ENCODE measurements at places on chromosomes 5 and 9.

DNA sequence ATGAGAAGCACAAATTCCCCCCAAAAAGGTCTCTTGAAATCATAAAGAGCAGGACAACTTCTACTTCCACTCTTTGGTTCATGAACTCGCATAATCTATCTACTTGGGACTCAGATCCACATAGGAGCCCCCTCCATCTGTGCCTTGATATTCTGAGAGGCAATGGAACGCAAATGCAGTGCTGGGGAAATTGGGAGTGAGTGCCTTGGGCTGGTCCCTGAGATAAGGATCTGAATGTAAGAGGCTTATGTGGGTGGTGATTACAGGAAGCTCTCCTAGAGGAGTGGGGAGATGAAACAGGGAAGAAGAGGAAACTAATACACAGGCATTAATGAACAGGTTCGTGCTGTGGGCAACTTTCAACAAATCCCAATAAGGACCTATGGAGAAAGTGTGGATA, 285.6 kb downstream of the RASEF start:
- no peak for DNase-seq

- DNase-seq, result no peak
Observed at GRCh38 chr5:81308836-81309235, 7.4 kb downstream of the ZCCHC9 start.

DNA sequence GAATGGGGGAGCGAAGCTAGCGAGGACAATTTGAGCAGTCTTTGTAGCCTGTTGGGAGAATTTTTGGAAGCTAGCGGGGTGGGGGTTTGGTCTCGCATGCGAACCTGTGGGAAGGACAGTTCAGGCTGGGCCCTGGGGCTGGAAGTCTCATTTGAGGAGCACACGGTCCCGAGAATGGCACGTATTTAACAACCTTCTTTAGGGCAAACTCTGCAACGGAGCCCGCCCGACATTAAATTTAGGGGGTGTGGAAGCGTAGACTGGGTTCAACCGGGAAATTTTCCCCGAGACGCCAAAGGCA, 35.2 kb upstream of the NFIB start:
- DNase-seq, result no peak

- DNase-seq, result no peak
Observed at GRCh38 chr5:101806410-101806809, 489.7 kb downstream of the SLCO4C1 start.

DNA sequence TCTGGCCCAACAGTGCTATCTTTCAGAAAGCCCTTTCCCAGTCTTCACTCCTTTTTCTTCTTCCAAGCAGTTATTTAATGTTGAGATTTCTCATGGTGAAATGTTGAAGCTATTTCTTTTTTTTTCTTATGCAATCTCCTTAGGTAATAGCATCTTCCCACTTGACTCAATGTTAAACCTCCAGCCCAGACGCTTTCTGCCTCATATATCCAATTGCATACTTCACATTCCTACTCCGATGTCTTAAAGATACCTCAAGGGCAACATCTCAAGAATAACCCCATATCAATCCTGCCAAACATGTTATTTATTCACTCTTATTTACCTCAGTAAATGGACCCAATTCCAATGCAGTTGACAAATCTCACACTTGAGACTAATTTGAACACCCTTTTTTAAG, 187.3 kb downstream of the CDH12 start:
- no peak for DNase-seq

GRCh38 chr5:135886136-135886535, 9.5 kb downstream of the IL9 start:
- DNase-seq, result no peak
